Heart right ventricle (tissue), 16 donors: ENCODE measurements at places on chromosomes 6 and 20. TPM values are rescaled to one million over a fixed set of nuclear protein-coding genes. Genes with fewer than 3 reads are reported as not detected.

CDH4 gene
- not detected for total RNA-seq

CLPSL2 gene
- not detected for total RNA-seq

WFDC5 gene
- not detected for total RNA-seq

DNA sequence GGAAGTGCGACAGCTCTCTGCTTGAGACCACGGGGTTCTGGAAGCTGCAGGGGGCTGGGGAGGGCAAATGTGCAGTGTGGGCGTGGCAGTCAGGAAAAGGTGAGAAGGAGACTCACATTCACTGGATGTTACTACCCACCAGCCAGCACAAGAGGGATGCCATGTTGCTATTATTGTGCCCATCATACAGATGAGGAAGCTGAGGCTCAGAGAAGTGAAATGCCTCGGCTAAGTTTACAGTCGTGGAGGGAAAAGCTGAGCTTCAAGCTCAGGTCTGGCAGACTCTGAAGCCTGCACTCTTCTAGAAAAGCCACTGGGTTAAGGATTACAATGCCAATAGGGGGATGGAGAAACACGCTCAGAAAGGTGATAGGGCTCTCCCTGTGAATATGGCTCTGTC is 34.4 kb downstream of the HNF4A start:
- DNase-seq: no peak

DNA sequence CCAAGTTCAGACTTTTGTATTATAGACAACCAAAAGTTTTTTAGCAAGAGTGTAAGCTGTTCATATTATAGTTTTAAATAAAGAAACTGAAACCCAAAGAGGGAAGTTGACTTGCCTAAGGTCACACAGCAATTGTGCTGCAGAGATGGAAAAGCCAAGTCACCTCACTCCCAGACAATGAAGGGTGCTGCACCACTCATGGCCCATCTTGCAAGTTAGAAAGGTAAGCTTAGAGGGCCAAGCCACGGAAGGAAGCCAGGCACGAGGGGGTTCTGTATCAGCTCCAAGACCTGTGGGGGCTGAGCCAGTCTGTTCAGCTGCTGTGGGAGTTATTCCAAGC is 860 bp downstream of the DEFB124 start:
- DNase-seq: no peak

- no peak for DNase-seq
These were observed 29.4 kb downstream of the SDCBP2 start for GRCh38 chr20:1299522-1299921.

GRCh38 chr6:45712786-45713185 is 302.9 kb downstream of the CLIC5 start:
- no peak for DNase-seq

GRCh38 chr6:163756079-163756478 is 341.6 kb downstream of the QKI start:
- no peak for DNase-seq

DNA sequence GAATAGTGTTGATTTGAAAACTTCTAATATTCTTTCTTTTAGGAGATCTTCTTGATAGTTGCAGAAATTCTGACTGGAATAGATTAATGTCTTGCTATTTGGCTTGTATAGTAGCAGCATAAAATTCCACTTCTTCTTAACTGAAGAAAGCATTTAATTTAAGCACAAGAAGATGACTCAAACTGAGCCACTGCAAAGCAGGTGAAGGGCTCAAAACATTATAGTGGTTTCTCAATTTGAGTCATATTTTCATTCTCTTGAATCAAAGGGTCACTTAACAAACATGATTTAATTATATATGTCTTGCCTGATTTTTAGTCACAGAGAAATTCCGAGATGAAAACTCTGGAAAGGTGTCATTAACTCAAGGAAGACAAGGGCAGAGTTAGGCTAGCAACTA is 239.3 kb downstream of the ZNF217 start:
- no peak for DNase-seq

SNRNP48 gene
- 13.8 TPM for total RNA-seq

C2 gene
- total RNA-seq: 6.4 TPM

GSTA1 gene
- not detected for total RNA-seq

DPM1 gene
- 39.5 TPM for total RNA-seq

GRCh38 chr20:59740621-59741020 is 136.3 kb downstream of the PHACTR3 start:
- DNase-seq: no peak

SLA2 gene
- 0.38 TPM for total RNA-seq

DNA sequence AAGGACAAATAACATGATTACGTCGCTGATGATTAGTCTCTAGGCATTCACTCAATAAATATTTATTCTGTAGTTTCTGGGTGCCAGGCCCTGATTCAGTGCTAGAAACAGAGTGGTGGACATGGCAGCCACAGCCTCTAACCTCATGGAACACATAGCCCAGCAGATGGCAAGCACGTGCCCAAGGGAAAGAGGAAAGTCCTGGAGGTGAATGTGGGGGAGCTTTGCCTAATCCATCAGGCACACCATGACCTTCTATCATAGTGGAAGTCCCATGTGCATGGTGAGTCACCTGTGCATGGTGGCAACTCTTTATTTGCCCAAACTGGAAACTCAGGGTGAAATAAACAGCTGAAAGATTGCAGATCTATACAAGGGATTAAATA is 143.0 kb upstream of the TNFAIP3 start:
- DNase-seq: no peak

TASP1 gene
- 6.1 TPM for total RNA-seq

GRCh38 chr6:66930559-66931290 is 1223.7 kb upstream of the EYS start:
- no peak for DNase-seq

PREX1 gene
- 5.2 TPM for total RNA-seq

CCN6 gene
- total RNA-seq: not detected

DNA sequence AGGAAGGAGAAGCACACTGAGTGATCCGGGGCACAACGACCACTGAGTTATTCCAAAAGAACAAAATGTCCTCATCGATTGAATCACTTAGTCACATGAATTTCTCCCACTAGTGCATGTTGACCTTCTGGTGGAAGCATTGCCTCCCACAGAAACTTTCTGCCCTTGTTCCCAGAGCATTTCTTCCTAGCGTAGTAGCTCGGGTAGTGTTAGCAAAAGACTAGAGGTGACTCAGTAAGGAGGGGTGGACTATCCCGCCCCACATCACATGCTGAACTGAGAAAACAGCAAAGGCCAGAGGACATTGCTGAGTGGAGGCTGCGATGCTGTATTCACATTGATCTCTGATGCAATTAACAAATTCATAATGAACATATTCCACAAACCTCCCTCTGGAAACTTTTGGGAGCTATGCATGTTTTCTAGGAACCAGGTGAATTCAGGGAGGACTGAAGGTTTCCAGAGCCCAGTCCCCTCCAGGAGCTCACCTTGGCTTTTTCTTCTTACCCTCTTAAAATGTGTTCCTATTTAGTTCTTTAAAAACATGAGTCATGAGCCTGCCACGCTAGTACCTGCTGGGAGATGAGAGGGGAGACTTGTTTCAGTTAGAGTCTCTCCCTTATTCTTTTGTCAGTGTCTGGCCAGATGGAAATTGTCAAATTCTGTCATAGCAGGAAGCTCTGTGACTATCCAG is 507.9 kb downstream of the CDH26 start:
- DNase-seq: no peak

HLA-DQA2 gene
- total RNA-seq: 1.9 TPM

- DNase-seq: no peak
These were observed 86.9 kb downstream of the PXDC1 start for GRCh38 chr6:3664625-3665041.

- DNase-seq: no peak
These were observed 15.2 kb upstream of the KCNK15 start for GRCh38 chr20:44730441-44730840.

DNA sequence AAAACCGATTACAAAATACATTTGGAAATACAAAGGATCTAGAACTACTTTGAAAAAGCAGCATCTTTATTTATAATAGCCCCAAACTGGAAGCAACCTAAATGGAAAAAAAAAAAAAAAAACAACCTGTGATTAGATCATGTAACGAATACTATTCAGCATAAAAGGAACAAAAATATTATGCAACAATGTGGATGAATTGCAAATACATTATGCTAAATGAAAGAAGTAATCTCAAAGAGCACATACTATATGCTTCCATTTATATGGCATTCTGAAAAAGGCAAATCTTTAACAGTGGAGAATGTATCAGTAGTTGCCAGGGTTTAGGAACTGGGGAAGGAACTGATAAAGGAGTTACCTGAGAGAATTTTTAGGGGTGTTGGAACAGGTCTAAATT is 28.9 kb downstream of the IRAK1BP1 start:
- no peak for DNase-seq

ZSWIM3 gene
- 2.5 TPM for total RNA-seq
